ENCODE measurements at places on chromosomes 16 and 17.

DNA sequence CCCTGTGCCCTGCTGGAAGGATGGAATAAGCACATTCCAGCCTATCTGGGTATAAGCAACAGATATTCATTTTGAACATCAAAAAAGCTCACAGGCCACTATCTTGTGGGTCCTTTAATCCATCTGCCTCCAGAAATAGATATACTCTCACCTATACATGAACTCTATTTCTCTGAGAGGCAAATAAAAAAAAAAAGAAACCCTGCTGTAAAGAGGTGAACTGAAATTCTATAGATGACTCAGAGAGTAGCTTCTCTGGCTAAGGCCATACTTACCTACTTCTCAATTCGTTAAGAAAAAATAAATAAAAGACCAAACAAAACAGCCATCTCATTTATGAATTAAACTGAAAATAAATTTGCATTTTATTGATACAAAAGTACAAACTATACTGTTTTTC lies 86.3 kb downstream of the DYNLRB2 start:
- DNase-seq: no peak

- no peak for DNase-seq
Observed at GRCh38 chr17:61415374-61416210, 15.9 kb downstream of the TBX2 start.

GRCh38 chr17:75009139-75009724 lies 3.2 kb upstream of the MRPL58 start:
- DNase-seq: no peak

- no peak for DNase-seq
Observed at GRCh38 chr17:42243493-42243982, 32.7 kb downstream of the STAT5B start.

- DNase-seq: no peak
Observed at GRCh38 chr17:76079956-76080767, 1.2 kb downstream of the ZACN start.

- DNase-seq: no peak
Observed at GRCh38 chr16:89892635-89893034, 19.2 kb downstream of the TCF25 start.

- no peak for DNase-seq
Observed at GRCh38 chr16:69859105-69859989, 91.8 kb upstream of the CLEC18A start.

GRCh38 chr16:85986931-85987749 lies 88.2 kb downstream of the IRF8 start:
- DNase-seq: no peak

GRCh38 chr17:41496803-41497484 lies 7.2 kb upstream of the KRT36 start:
- DNase-seq: peak; percentile 52

DNA sequence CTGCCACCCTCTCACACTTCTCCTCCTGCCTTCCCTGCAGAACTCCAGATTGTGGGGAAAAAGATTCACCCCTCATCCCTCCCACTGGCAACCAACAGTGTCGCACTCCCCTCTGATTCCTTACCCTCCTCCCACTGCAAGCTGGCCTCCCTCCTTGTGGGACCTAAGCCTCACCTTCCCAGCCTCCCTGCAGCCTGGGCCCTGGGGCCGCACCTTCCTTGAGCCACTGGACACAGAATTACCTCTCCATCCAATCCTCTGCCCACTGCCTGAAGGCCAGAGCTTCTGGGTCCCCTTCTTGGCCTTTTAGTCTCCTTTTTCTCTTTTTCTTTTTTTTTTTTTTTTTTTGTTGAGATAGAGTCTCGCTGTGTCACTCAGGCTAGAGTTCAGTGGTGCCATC lies 33.9 kb downstream of the NGFR start:
- DNase-seq: no peak

DNA sequence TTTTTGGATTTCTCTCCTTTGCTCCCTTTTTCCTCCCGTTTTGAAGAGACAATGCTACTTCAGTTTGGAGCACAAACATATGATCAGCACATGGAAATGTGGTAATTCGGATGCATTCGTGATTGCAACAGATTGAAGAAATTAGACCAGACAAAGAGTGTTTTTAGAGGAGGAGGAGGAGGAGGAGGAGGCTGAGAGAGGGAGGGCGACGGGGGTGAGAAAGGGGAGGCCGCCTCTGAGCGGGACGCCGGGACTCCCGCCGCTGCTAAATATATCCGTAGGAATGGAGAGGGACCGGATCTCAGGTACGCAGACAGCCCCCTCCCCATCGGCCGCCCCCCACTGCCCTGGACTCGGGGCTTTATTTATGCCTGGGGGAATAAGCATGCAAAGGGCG lies 179.3 kb downstream of the SEC14L1 start:
- DNase-seq: no peak

DNA sequence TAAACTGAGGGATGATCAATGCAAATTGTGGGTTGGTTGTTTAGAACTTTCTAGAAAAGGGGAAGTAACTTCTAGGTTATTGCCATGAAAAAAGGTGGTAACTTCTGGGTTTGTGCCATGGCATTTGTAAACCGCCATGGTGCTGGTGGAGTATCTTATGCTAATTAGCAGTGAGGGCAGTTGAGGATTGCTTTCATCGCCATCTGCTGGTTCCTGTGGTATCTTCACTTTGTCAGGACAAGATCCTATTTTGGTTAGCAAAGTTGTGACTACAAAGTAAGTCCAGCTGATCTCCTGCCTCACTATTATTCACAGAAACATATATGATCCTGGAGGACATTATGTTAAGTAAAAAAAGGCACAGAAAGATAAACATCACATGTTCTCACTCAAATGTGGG lies 1332.3 kb downstream of the CDH11 start:
- no peak for DNase-seq

GRCh38 chr17:61863801-61864126 lies 436 bp upstream of the BRIP1 start:
- DNase-seq: no peak

GRCh38 chr16:66091471-66091891 lies 275.0 kb upstream of the CDH5 start:
- no peak for DNase-seq

- no peak for DNase-seq
Observed at GRCh38 chr16:21986692-21987246, 14.1 kb downstream of the PDZD9 start.
